ENCODE measurements at places on chromosomes 5 and 9.

- DNase-seq: no peak
Observed at GRCh38 chr9:109766351-109766750, 13.6 kb upstream of the PALM2AKAP2 start.

- peak; percentile 38 for DNase-seq
Observed at GRCh38 chr5:40904205-40904993, 4.9 kb upstream of the C7 start.

GRCh38 chr5:155274484-155274883, 260.9 kb downstream of the KIF4B start:
- DNase-seq: no peak

DNA sequence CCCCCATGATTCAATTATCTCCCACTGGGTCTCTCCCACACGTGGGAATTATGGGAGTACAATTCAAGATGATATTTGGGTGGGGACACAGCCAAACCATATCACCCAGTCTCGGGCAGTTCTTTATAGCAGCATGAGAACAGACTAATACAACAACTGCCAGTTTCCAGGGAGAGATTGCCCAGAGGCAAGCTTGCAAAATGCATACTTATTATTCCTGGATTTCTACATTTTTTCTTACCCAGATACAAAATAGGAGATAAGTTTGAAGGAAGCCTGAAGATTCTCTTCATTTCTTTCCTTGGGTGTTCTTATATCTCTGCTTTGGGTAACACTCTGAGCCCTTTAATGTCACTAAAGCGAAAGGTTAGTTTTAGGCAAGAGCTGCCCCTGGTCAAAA, 691.2 kb downstream of the TAF11L14 start:
- no peak for DNase-seq

- DNase-seq: no peak
Observed at GRCh38 chr9:128824911-128825310, 4.7 kb downstream of the SPOUT1 start.

GRCh38 chr5:13648822-13649221, 295.7 kb downstream of the DNAH5 start:
- no peak for DNase-seq

DNA sequence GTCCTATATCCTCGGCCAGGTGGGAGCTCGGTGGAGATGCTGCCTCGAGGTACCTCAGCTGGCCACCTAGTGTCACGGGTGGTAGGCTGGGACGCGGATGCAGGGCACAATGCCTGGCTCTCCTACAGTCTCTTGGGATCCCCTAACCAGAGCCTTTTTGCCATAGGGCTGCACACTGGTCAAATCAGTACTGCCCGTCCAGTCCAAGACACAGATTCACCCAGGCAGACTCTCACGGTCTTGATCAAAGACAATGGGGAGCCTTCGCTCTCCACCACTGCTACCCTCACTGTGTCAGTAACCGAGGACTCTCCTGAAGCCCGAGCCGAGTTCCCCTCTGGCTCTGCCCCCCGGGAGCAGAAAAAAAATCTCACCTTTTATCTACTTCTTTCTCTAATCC, 2.0 kb downstream of the PCDHGC3 start:
- DNase-seq: no peak

- no peak for DNase-seq
Observed at GRCh38 chr9:84759300-84759750, 89.8 kb downstream of the NTRK2 start.

DNA sequence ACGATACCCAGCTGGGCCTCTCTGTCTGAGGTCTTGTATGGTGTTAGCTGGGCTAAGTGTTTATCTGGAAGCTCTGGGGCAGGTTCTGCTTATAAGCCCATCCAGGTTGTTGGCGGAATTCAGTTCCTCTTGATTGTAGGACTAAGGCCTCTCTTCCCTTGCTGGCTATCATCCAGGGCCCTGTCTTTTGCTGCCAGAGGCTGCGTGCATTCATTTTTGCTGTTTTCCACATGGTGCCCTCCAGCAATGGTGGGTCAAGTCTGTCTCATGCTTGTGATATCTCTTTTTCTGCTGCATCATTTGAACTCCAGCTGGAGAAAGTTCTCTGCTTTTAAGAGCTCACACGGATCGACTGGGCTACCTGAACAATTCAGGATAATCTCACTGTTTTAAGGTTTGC, 105.7 kb upstream of the ZNF618 start:
- DNase-seq: no peak

GRCh38 chr9:129052592-129052991, 16.2 kb downstream of the MIGA2 start:
- DNase-seq: peak; percentile 57

DNA sequence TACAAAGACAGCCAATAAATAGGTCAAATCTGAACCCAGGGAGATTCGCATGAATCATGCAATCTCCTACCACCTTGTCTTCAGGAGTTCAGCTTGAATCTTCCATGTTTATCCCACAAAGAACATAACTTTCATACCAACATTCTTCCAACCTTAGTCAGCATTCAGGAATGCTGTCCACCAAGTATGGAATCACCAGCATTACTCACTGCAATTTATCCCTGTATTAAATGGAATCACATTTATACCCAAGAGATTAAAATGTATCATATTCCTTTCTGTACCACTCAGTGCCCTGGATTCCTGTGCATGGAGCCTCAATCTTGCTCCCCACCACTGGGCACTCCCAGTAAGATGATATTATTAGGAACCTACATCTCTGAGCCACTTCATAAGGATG, 162.6 kb downstream of the GLIS3 start:
- DNase-seq: no peak

Data from psoas muscle (tissue), 8 donors.